ENCODE measurements at places on chromosomes 3 and 15.

DNA sequence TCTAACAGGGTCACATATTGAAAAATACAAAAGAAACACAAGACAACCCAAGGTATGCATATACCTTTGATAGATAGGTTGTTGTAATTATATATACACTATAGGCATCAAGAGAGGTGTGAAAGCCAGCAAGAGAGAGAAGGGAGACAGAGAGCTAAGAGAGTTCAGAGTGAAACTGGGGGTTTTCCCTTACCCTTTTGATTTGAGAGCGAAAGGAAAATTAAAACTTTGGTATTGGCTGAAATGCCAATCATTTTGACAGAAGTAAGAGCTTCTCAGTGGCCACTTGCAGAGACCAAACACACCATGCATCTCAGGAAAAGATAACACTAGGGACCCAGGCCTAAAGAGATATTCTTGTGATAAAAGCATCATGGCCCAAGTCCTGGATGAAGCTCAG lies 183.6 kb downstream of the SHOX2 start:
- DNase-seq = no peak

DNA sequence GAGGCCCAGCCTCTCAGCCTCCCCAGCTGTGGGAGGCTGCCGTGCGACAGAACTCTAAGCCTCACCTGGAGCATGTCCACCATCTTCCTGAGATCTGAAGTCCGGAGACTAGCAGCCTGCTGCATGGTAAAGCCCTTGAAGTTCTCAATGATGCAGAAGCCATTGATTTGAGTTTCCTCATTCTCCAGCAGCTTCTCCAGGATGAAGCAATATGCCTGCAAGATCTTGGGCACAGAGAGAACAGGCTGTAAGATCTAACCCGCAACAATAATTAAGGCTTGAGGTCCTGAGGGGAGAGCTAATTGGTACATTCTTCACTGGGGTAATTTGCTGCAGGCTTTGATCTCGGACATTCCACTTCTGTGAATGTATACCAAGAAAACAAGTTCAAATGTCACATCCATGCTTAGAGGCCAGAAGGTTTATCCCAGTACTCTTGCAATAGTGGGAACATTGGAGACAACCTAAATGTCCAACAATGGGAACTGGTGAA lies 9.7 kb downstream of the RLBP1 start:
- no peak for DNase-seq

GRCh38 chr3:20488151-20488550 lies 302.1 kb upstream of the SGO1 start:
- DNase-seq = no peak

- no peak for DNase-seq
Measured at GRCh38 chr3:100164743-100165142, 50.4 kb upstream of the FILIP1L start.

DNA sequence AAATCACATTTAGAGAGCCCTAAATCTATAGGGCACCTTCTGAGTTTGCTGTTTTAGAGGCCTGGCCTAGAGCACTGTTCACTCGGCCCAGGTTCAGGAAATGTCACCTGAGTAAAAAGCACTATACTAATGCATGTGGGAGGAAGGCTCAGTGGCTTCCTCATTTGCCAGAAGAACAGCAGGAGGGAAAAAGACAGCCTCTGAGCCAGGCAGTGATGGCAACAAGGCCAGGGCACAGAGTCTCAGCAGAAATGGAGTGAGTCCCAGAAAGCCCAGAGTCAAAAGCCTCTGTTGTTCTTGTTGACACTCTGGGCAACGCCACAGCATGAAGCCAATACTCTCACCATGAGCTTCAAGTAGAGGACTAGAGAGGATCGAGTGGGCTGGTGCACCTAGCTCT lies 25.9 kb downstream of the LTF start:
- no peak for DNase-seq

- no peak for DNase-seq
Measured at GRCh38 chr3:59994732-59995304, 945.0 kb upstream of the CFAP20DC start.

Measured in fibroblast of villous mesenchyme (primary cell).